Activated naive CD4-positive, alpha-beta T cell treated with anti-CD3 and anti-CD28 coated beads, Interleukin-2, amount 50 U/mL, for 72 hours (primary cell): ENCODE measurements at places on chromosomes 6 and 20.
A peak's percentile ranks its signal among the peaks of the same experiment; 100 is the strongest.

- DNase-seq, result no peak
These were observed 113.0 kb downstream of the SYCP2 start for GRCh38 chr20:59820204-59821041.

DNA sequence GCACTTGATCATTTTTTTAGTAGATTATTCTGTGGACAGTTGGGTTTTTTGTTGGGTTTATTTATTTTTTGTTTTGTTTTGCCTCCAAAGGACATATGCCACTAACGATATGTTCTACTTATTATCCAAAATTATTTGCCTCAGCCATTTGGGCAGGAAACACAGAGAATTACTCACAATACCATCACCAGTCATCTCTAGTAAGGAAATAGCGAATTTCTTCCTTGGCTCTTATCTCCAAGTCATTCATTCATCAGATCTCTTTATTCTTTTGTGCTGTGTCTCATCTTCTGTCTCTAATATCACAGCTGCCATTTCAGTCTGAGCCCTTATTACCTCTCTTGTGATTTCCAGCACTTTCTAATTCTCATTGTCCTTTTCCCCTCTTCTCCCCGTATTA is 130.4 kb upstream of the SMLR1 start:
- no peak for DNase-seq

DNA sequence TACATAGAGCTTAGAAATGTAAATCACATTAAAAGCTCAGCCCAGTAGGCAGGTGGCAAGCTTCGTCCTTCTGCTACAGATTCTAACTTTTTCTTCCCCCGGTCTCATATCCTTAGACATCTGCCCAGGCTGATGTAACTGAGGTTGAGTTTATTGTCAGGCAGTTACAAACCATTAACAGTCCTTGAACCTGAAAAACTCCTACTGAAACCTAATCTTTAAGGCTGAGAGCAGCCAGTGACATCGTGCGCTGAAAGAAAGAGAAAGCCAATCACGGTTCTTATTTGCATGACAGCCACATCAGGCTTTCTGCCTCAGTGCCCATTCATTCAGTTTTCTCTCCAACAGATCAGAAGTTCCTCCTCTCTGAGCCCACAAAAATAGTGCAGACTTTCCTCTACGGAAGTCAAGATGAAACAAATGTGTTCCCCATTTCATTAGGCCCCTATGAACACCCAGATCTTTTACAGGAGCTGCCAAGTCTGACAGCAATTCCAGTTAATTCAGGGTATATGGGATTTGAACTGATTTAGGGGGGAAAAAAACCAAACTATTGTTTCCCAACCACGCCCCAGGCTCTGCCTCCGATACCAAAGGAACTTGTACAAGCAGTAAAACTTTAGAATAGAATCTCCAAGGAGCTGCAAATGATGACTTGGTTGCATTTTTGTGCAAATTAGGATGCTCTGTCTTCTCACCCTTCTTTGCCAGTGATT is at the start of gene NHSL1:
Gene NHSL1, minus strand, starts transcription at position 192 of the 716 bp plus-strand sequence. CDS start 204 bp downstream, outside the sequence.
- no peak for DNase-seq

- no peak for DNase-seq
These were observed 52.9 kb upstream of the FABP7 start for GRCh38 chr6:122726649-122727048.

DNA sequence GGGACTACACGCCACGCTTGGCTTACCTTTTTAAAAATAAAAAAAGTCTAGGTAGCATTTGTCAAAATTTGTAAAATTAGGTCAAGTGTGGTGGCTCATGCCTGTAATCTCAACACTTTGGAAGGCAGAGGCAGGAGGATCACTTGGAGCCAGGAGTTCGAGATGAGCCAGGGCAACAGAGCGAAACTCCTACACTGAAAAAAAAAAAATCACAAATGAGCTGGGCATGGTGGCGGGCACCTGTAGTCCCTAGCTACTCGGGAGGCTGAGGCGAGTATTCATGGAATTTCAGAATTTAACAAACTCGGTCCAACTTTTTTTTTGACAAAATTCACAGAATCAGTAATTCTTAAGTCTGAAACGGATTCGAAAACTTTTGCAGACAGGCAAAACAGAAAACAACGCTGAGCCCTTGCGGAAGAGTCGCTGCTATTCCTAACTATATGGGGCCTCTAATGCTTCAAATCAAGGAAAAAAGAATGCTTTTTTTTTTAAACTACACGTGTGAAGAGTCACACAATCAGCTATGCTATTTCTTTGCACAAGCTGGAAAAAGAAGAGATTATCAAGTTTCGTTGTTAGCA is 62.9 kb downstream of the GTF2H5 start:
- DNase-seq, result no peak

GRCh38 chr6:44001318-44002066 is 125.8 kb downstream of the MRPL14 start:
- DNase-seq, result peak; percentile 28

- DNase-seq, result no peak
These were observed 104.3 kb downstream of the EDN3 start for GRCh38 chr20:59404749-59405148.

DNA sequence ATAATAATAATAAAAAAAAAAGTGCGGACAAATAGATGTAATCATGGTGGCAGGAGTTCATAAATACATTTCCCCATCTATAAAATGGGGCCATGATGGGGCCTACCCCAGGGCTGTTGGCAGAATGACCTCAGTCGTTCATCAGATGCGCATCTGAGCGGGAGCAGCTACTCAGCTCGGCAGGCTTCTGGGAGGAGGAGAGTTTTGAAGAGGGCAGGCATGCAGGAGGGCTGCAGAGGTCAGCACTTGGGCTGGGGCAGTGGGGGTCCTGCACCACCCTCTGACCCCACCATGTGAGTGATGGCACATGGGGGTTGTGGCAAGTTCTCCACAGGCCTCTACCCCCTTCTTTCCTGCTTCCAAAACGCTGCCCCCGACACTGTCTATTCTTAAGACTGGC is 373.5 kb downstream of the ZFAND3 start:
- DNase-seq, result no peak

- DNase-seq, result no peak
These were observed 9.0 kb downstream of the UQCC2 start for GRCh38 chr6:33702345-33702977.

GRCh38 chr6:112781241-112781640 is 434.1 kb downstream of the RFPL4B start:
- no peak for DNase-seq

DNA sequence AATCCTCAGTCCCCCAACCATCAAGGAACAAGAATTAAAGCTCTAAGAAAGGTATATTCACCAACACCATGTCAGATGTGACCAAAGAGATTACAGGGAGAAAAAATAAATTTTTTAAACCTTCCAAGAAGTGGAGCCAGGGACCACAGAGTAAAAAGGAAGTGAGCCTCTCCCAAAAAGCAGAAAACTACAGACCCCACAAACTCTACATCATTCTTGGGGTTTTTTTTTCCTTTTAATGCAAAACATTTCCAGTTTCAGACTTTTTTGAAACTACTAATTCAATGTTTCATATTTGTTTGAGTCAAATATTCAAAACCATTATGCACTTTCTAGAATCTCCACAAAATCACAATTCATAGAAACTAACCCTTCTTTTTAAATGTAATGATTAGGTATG is 6.8 kb upstream of the IL17F start:
- DNase-seq, result no peak

GRCh38 chr20:2626853-2627541 is 25.4 kb upstream of the NOP56 start:
- DNase-seq, result no peak

- DNase-seq, result no peak
These were observed 41.7 kb upstream of the ZBP1 start for GRCh38 chr20:57661746-57662455.

GRCh38 chr20:21681922-21682318 is 23.5 kb upstream of the PAX1 start:
- DNase-seq, result no peak

DNA sequence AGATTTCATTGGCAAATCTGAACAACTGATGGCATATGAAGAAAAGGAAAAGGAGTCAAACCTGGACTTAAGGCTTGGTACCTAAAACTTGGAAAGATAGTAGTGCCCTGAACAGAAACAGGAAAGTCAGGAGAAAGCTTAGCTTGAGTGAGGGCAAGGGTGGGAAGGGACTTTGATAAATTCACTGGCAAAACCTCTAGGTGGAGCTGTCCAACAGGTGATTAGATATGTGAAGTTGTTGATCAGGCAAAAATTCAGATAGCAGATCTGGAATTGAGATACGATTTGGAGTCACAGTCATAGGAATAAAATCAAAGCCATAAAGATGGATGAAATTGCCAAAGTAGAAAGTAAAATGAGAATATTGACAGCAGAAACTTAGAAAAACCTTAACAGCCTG is 16.1 kb upstream of the ZNF292 start:
- DNase-seq, result no peak

- no peak for DNase-seq
These were observed 66.4 kb downstream of the STX11 start for GRCh38 chr6:144216668-144217218.

DNA sequence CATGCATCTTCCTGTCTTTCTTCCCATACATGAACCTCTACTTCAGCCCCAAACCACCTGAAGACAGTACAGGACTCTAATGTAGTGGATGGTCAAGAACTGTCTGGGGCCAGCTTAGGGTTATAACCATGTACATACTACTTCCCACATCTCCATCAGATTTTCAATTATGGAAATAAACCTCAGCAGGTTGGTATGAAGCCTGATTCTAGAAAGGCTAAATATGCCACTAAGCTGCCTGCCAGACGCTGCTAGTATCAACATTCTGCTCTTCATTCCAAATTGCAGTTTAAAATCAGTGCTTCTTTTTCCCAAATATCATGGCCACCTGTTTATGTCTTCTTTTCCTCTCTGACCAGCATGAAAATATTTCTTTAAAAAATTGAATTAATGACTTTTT is 99.2 kb upstream of the ID4 start:
- no peak for DNase-seq

- peak; percentile 27 for DNase-seq
These were observed 136.6 kb downstream of the COL9A1 start for GRCh38 chr6:70166088-70166958.

- no peak for DNase-seq
These were observed 36.1 kb downstream of the SERAC1 start for GRCh38 chr6:158131926-158132325.

DNA sequence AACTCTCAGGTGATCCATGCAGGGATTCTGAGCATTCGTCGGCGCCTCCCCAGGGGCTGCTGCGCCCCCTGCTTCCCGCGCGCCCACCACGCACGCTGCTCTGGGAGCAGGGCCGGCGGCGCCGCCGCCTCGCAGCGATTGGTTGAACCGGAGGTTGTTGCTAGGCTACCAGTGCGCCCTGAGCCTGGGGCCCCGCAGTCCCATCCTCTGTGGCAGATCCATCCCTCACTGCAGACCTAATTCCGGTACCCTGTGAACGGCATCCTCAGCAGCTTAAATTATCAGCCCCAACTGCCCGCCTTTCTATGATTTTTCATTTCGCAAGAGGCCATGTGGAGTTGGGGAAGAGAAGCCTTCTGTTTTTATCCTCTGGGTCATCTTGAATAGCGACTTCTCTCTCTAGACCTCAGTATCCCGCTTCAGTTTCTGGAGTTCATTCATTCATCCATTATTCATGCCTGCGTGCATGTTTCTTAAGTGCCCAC is 15.4 kb downstream of the PNPLA1 start:
- DNase-seq, result no peak

DNA sequence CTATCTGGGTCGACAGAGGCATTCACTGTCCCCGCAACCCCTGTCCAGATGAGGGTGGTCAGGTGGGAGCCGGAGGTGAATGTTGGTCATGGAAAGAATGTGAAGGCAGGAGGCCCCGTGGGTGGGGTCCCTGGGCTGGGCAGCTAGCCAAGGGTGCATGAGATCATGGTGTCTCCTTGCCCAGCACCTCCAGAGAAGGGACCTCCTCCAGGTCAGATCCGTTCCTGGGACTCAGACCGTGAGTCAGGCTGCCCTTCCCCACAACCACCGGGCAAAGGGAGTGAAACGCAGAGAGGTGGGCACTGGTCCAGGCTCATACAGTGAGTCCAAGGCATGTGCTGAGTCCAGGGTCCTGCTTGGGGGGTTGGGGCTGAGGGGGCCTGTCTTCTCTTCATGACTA is 3.5 kb downstream of the FOXS1 start:
- DNase-seq, result no peak

- no peak for DNase-seq
These were observed 7.5 kb downstream of the POFUT1 start for GRCh38 chr20:32215147-32215546.

DNA sequence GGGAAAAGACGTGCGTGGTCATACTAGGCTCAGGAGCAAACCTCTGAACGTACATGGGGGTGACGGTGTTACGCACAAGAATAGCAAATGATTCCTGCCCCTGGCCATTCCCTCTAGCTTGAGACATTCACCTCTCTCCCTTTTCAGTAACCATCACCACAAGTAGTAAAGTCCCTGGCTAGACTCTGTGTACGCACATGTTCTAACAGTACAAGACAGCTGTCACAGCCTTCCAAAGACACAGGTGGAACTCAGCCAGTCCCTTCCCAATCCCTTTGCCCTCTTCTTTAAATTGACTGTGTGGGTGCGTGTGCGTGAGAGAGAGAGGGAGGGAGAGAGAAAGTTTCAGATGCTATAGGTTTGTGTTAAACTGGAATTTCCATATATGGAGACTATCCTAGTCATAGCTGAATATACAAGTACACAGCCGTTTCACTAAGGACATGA is 67.3 kb downstream of the LY86 start:
- DNase-seq, result no peak

DNA sequence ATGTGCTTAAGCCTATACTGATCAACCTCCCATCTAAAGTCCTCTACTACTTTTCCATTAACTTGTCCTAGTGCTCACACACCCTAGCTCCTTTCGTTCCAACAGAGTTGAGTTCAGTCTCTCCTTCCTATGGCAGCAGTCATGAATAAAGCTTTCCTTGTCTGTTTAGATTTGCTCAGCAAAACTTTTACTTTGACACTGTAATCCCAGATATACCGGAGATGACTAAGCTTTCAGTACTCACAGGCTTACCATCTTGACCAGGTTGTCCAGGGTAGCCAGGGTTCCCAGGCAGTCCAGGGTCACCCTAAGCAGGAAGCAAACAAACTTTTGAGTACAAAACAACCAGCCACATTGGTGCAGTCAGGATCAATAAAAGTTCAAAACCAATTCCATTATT is 90.7 kb downstream of the COL21A1 start:
- no peak for DNase-seq

- no peak for DNase-seq
These were observed 348.7 kb upstream of the MANEA start for GRCh38 chr6:95228636-95229035.

DNA sequence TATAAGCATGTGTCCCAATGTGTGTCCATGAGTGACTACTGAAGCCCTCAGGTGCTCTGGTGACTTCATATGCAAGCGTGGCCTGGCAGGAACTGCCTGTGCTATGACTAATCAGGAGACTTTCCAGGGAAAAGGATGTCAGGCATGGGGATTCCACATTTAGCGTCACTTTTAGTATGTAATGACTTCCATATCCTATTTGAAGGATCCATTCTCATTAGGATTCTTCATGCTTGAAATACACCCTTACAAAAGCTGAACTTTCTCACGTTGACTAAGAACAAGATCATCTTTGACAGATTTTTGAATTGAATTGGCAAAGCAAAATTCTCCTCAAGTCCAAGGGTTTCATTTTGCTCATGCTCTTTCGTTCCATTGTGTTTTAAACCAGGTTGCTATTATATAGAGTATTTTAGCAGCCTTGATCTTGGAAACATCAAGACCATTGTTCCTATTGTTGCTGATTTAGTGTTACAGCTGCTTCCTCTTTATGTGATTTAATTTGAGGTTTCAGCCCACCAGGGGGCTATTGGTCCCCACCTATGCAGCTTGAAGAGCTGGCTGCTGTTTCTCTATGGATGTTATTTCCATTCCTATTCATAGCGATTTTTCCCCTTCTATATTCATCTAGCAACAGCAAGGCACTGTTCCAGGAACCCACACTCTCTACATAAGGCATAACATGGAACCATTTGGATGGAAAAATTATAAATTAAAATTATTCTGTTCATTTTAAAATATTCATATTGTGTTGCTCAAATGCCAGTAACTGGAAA is 418.6 kb downstream of the CDKAL1 start:
- no peak for DNase-seq
